ENCODE measurements at places on chromosomes 5 and 9.

DNA sequence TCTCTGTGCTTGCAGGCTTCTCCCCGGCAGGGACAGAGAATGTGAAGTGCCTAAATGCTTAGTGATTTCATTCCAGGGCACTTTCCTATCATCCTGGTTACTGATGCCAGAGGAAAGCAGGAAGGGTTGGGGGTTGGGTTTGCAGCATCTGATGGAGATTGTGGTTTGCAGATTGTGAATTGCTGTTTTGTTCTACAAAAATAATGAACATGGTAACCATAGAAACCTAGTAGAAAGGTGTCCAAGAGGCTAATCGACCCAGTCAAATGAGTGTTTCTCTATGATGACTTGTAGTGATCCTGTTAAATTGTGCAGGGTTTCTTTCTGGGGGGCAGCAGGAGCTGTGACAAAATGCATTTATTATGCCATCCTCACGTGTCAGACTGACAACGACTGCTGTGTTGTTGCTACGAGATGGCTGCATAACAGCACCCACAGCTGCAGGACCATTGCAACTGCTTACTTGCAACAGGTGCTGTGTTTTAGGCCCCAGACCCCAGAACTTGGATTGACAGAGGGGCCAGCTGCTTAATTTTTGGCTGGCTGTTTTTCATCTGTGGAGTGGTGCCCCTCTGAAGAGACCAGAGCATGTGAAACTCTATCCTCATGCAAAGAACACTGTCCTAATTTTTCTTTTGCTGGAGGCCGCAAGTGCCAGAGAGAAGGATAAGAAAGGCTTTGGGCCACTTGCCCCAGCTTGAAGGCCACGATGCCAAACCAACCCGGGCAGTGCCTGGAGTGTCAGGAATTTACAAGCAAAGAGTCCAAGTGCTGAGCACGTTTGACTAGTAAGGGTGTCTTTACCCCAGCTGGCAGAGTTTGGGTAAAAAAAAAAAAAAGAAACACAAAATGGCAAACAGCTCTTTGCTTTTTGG lies 397.8 kb downstream of the GADD45G start:
- no peak for DNase-seq

- no peak for DNase-seq
These were observed 34.0 kb downstream of the ADAM19 start for GRCh38 chr5:157541447-157542118.

- DNase-seq = no peak
These were observed 232.9 kb downstream of the SYK start for GRCh38 chr9:91034521-91034920.

DNA sequence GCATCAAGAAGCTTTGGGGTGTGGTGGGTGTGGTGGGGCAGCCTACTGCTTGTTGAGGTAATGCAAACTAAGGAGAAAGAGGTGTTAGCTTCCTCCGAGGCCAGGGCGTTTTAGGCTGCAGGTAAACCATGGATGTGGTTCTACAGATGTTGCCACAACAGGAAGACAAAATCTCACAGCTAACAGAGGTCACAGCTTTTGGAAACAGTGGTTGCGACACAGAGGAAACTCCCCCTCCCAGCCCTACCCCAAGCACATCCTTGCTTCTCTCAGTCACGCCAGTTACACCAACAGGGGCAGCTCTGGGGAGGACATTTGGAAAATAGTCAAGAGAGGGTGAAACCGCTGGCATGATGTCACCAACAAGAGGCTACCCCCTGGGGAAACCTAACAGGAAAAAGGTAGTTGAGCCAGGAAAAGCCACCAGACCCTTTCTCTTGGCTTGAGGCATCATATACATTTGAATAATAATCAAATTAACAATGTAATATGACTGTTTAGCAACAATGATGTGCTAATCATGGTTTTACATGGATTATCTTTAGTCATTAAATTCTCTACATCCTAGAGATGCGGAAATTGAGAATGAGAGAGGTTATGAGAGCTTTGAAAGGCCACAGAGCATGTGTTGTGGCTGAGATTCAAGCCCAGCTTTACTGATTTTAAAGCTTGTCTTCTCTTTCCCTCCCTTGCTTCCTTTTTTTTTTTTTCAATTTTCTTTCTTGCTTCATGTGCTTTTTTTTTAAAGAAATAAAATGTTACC lies 82.2 kb upstream of the IL12B start:
- DNase-seq = no peak

DNA sequence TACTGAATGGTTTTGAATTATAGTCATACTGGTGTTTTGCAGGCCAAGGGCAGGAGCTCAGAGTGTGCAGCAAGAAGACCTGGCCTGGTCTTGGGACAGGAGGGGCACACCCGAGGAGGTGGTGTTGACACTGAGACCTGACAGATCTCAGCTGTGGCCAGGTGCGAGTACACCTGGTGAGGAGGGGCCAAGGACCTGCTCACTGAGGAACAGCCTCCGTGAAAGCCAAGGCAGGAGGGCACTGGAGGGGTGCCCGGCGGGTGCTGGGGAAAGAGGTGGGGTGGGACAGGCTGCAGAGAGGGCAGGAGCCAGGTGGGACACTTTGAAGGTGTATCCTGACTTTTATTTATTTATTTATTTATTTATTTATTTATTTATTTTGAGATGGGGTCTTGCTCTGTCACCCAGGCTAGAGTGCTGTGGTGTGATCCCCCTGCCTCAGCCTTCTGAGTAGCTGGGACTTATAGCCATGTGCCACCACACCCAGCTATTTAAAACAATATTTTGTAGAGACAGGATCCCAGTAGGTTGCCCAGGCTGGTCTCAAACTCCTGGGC lies 23.3 kb upstream of the LAMC3 start:
- no peak for DNase-seq

GRCh38 chr9:81242866-81243265 lies 446.5 kb downstream of the TLE1 start:
- no peak for DNase-seq

- DNase-seq = no peak
These were observed 19.4 kb downstream of the PSAT1 start for GRCh38 chr9:78316166-78316892.

- DNase-seq = no peak
These were observed 94.2 kb upstream of the SAP30L start for GRCh38 chr5:154351566-154351965.

GRCh38 chr5:131148835-131149234 lies 16.2 kb downstream of the HINT1 start:
- no peak for DNase-seq

DNA sequence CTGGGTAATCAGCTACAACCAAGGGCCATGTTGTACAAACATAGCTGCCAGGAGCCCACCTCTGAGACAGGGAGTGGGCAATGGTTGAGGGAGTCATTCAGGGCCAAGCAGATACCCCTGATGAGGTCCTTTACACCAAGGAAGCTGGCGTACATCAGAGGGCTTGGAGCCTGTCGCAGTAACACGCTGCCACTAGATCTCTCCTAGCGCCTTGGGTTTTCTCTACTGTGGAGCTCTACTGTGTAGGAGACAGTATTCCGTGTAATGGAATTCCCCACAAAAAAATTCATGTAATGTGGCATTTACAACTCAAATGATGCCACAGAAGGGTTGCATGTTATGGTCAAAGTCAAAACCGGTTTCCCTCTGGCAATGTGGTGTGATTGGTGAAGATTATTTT lies 41.4 kb upstream of the CRB2 start:
- no peak for DNase-seq

DNA sequence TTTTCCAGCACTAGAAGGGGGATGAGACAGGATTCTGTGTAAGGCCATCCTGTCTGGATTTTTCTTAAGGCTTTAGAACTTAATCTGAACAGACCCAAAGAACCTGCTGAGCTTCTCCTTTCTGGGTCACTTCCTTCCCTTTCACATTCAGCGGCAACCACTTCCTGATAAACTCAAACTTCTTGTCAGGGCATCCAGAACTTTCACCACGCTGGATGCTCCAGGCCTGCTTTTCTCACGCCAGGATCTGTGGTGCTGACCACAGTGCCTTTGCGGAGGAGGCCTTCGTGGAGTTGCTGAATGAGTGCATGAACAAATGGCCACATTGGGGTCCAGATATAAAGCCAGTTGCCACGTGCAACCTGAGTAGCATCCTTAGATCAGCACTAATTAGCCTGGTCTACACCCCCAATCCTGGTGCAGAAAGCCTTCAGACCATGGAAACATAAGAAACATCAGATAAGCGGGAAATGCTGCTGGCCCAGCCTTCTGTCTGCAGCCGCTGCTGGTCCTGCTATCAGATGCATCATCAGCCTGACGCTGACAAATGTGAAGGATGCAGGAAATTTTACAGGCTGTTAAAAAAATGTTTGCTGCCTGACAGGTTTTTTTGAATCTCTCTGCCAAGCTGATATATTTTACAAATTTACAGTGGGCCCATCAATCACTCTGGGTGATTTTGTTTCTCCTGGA lies 75.3 kb upstream of the BARHL1 start:
- no peak for DNase-seq

GRCh38 chr5:189976-190365 lies 1.3 kb upstream of the LRRC14B start:
- DNase-seq = no peak

- DNase-seq = no peak
These were observed 714 bp upstream of the ZNF608 start for GRCh38 chr5:124746916-124747790.

DNA sequence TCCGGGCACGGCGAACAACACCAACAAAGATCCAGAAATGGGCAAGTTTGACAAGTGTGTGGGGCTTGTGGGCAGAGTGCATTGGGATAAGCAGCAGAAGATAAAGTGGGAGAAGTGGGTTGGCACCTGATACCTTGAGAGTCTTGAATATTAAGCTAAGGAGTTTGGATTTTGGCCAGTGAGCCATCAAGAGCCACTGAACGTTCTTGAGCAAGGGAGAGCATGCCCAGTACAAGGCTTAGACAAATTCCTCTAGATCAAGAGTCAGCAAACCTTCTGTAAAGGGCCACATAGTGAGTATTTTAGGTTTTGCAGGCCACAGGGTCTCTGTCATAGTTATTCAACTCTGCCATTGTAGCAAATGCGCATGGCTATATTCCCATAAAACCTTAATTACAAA lies 26.6 kb upstream of the TRMT10B start:
- no peak for DNase-seq

DNA sequence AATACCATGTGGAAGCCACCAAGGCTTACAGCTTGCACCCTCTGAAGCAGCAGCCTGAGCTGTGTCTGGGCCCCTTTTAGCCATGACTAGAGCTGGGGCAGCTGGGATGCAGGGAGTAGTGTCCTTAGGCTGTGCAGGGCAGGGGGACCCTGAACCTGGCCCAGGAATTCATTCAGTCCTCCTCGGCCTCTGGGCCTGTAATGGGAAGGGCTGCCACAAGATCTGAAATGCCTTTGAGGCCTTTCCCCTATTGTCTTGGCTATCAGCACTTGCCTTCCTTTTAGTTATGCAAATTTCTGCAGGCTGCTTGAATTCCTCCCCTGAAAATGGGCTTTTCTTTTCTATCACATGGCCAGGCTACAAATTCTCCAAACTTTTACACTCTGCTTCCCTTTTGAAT lies 9.0 kb downstream of the GPR150 start:
- no peak for DNase-seq

- no peak for DNase-seq
These were observed 106.2 kb upstream of the LMX1B start for GRCh38 chr9:126507318-126508109.

GRCh38 chr5:93433422-93433821 lies 147.6 kb downstream of the NR2F1-AS1 start:
- DNase-seq = no peak

DNA sequence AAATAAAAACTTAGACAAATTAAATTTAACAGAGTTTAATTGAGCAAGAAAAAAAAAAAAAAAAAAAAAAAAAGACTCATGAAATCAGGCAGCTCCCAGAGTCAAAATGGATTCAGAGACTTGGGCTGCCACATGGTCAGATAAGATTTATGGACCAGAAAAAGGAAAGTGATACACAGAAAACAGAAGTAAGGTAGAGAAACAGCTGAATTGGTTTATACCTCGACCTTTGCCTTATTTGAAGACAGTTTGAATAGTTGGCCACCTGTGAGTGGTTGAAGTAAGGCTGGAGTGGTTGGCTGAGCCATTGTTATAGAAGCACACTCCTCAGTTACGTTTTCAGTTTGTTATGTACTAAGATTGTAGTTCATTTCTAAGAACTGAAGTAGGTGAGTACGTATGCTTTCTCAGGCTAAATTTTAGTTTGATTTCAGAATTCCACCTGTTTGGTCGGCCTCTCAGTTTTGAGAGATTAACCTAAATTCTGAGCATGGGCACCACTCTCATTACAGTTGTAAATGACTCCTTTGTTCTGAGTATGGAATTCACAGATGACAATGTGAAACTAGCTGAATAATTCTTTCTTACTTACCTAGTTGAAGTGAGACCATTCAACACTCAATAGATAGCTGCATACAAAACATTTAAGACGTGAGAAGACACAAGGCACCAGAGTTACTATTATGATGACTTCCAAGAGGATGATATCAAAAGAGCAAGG lies 149.0 kb downstream of the AOPEP start:
- no peak for DNase-seq

DNA sequence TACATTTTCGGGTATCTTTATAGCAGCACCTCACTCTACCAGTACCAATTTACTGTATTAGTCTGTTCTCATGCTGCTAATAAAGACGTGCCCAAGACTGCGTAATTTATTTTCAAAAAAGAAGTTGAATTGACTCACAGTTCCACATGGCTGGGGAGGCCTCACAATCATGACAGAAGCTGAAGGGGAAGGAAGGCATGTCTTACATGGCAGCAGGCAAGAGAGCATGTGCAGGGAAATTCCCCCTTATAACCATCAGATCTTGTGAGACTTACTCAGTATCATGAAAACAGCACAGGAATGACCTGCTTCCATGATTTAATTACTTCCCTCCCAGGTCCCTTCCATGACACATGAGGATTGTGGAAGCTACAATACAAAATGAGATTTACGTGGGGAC lies 602.6 kb upstream of the DAB2 start:
- no peak for DNase-seq

GRCh38 chr5:58898538-58898937 lies 315.7 kb downstream of the RAB3C start:
- DNase-seq = no peak

GRCh38 chr9:108545436-108545835 lies 310.4 kb downstream of the ACTL7B start:
- no peak for DNase-seq

- no peak for DNase-seq
These were observed 61.0 kb downstream of the PDE6A start for GRCh38 chr5:149883550-149883949.

DNA sequence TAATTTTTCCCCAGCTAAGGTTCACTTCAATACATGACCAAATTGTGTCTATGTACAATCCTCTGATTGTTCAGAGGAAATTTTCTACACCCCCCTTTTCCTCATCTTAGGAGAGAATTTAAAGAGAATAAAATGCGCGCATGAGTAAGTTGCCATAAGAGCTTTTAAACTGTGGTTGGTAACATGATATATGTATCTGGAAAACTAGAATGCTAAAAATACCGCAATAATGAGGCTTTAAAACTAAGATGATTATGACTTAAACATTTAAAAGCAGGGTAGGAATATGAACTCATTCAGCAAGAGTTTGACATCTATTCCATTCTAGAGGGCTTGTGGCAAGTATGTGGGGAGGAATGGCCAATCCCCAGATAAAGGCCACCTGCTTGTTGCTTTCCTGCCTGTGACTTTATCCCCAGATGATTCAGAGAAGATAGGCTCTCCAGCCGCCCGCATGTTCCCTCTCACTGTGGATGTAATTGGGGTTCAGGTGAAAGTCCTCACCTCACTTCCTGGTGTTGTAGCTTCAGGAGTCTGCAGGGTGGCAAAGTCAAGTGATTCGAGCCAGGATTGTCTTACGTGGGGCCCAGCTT lies 26.5 kb upstream of the BASP1 start:
- peak; percentile 52 for DNase-seq
